ENCODE measurements at places on chromosomes 12 and 14.

DNA sequence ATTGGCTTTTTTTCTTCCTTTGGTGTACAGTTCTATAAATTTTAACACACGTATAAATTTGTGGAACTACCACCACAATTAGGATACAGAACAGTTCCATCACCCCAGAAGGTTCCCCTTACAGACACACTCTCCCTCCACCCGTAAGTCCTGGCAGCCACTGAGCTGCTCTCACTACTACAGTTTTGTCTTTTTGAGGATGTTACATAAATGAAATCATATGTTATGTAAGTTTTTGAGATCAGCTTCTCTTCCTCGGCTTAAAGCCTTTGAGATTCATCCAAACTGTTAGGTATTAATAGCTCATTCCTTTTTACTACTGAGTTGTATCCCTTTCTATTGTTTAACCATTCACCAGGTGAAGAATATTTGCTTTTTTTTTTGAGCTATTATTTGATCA lies 74.3 kb upstream of the SLC24A4 start:
- DNase-seq = no peak

GRCh38 chr14:72254937-72255472 lies 322.8 kb downstream of the RGS6 start:
- no peak for DNase-seq

GRCh38 chr14:90499121-90499520 lies 102.3 kb downstream of the CALM1 start:
- DNase-seq = no peak

GRCh38 chr14:83395321-83395720 lies 1861.7 kb upstream of the SEL1L start:
- DNase-seq = no peak

DNA sequence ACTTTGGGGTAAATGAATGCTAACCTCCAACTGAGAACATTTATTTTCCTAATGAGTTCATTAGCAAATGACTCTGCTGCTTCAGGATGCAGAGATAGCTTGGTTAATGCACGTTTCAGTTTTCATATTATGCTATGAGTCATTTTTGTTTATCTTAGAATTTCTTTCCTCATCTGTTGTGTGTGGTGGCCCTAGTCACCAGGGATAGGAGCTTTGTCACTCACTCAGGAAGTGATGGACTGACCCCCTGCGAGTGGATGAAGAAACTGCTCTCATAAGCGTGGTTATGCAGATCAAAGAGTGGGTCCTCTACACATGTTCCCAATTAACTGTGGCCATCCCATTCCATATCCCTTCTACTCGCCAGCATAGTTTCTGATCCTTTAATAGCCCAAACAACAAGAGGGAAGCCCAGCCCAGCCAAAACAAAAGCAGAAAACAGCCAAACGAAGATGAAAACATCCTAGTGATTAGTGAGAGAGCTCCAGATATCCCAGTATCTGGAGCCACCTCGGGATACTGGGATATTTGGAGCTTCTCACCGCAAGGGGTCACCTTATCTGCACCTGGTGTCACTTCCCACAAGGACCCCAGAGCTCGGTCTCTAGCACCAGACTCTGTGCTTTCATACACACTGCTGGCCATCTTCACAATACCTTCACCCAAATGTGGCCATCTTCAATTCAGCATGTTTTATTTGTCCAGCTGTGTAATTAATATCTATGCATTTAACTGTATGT lies 8.6 kb downstream of the TC2N start:
- DNase-seq = peak; percentile 81

DNA sequence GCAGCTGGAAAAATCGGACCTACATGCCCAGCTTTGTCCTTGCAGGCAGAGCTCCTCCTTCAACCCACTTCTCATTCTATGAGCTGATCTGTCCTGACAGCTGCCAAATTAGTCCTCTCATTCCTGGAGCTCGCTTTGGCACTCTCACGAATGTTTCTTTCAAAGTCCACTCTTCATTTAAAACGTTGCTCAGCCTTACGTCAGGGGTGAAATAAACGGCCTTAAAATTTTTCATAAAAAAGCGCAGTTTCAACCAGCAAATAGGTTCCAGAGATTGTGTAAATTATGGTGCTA lies 120.9 kb upstream of the HIF1A start:
- no peak for DNase-seq

DNA sequence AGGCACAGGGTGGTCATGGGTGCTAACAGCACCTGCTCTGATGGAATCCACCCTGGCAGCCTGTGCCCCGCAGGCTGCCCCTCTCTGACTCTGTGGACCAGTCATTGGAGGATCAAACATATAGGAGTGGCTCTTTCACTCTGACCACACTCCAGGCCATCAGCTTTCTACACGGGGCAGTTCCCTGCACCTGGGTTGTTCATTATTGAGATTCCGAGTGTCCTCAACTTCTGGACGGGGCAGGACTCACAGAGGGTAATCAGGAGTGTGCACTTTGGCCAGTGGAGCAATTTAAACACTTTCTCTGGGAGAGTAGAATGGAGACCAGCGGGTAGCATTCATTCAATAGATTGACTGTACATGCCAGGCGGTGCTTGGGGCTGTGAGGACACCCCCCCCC lies 94.8 kb downstream of the NINJ2 start:
- DNase-seq = no peak

DNA sequence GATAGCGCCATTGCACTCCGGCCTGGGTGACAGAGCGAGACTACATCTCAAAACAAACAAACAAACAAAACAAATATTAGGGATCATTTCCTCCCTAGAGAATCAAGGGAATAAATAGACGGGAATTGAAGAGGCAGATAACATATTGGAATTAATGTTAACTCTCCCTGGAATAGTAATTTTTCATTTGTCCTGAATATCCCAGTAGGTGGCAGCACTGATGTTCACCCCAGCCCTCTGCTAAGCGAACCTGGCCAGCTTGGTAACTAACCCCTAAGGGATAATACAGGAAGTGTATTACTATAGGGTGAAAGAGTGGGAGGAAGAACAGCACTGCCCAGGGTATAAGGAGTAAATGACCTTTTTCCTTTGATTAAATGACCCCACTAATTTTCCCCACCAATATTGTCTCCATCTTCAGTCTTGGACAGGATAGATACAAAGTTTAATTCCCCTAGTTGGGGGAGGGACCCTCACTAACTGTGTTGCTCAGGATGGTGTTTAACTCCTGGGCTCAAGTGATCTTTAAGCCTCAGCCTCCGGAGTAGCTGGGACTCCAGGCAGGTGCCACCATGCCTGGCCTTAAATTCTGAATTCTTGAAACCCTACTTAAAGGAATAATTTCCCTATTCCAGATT lies 40.5 kb downstream of the SLC2A14 start:
- peak; percentile 62 for DNase-seq

- DNase-seq = no peak
These were observed 47.6 kb upstream of the SELPLG start for GRCh38 chr12:108681317-108681716.

DNA sequence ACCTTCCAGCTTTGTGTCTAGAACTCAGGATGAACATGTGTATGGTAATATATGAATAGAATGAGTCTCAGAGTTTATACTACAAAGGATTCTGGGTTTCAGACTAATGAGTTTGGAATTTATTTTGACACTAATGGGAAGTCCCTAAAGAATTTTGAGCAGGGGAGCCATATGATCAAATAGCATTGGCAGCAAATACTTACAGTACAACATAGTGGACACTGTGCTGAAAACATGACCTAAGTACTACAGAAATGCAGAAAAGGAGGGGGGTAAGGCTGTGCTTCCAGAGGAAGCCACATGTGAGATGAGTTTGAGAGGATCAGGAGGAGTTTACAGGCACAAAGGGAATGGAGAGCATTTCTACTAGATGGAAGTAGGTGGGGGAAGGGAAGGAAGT lies 225.8 kb downstream of the C12orf42 start:
- DNase-seq = peak; percentile 25

DNA sequence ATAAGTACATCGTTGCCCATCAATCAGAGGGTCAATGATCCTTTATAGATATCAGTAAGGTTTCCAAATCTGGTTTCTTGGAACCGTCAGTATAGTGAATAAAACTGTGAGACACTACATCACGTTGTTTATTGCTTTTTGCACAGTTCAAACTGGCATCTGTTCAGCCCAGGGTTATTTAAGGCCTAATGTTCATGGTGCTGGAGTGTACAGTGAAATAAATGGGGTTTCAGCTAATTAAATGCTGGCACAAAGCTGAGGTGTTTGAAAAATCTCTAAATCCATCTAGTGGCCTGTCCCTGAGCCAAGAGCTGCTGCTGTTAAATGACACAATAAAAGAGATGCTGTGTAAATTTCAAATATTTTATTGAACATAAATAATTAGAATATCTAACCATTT lies 69.9 kb downstream of the RPS29 start:
- DNase-seq = no peak

- DNase-seq = peak; percentile 3
These were observed 367.6 kb downstream of the RPS29 start for GRCh38 chr14:49218436-49219092.

DNA sequence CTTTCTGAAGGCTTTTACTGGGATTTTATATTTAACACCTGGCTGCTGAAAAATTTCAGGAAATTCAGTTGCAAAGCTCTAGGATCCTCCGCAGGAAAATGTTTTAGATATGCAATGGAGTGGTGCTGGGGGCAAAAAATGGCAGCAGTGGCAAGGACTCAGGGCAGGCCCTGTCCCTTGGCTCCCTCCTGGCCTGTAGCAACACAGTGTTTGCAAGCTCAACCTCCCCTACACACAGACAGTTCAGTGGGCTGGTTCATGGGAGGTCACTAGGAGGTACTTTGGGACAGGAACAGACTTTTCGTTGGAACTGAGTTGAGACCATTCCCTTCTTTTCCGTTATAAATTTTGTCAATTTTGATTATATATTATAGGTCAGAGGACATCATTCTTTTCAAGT lies 270.4 kb downstream of the ADAMTS20 start:
- DNase-seq = no peak

GRCh38 chr12:12877781-12878455 lies 13.4 kb upstream of the GPRC5A start:
- DNase-seq = no peak

DNA sequence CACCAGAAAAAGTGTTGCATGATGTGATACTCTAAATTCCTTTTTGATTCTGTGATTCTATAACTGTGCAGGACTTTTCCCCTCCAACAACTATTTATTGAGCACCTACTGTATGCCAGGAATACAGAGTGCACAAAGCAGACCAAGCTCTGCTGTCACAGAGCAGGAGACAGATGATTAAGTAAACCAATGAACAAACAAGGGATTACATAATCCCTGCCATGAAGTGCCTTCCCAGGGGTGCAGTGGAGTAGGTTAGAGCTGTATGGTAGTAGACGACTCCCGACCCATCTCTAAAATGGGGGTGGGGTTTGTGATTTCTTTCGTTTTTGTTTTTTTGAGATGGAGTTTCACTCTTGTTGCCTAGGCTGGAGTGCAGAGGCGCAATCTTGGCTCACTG lies 213.9 kb downstream of the TBX5 start:
- DNase-seq = no peak

DNA sequence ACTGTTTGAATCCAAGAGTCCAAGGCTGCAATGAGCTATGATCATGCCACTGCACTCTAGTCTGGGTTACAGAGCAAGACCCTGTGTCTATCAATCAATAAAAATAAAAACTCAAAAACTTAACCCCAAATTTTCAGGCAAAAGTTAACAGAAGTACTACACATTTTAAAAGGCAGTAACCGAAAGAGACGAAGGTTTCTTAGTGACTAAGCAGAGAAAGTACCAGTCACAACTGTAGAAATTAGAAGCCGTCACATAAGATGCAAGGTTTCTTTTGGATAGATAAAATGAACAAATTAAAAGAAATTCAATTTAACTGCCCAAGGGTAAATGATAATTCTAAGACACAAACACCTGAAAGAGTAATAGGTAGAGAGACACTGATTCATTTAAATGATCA lies 103.5 kb downstream of the MED13L start:
- DNase-seq = no peak

- peak; percentile 91 for DNase-seq
These were observed 9.7 kb upstream of the IFI27 start for GRCh38 chr14:94100847-94101246.

- DNase-seq = peak; percentile 2
These were observed 492.4 kb upstream of the TMPO start for GRCh38 chr12:98022961-98023360.

DNA sequence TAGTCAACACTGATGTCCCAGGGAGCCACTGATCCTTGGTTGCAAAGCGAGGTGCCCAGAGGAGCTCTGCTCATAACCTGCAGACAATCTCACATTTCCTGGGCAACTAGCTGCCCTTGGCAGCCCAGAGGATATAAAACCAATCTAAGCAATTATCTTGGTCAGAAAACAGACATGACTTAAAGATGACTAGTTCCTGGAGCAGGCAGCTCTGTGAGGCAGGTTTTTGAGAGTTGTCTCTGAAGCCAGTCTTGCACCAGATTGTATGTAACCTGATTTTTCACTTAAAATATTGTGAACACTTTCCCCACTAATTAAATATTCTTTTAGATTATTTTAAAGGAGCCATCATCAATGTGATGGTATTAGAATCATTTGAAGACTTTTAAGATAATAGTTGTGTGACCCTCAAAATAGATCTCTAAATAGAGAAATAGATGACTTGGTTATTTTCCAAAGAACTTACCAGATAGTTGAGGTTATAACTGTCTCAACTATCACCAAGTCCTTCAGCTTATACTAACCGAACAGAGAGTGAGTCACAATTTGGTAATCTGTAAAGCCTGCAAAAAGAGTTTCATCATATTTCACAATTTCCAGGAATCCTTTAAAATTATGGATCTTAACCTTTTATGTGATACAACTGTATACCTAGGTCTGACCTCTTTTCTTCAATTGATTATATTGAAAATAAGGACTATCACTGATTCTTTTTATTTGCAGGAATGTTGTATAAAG lies 75.9 kb downstream of the LIN7A start:
- peak; percentile 80 for DNase-seq

- no peak for DNase-seq
These were observed 10.2 kb downstream of the SLCO1A2 start for GRCh38 chr12:21324551-21324950.

- DNase-seq = no peak
These were observed 152.1 kb downstream of the SLC8A3 start for GRCh38 chr14:70036665-70037064.

DNA sequence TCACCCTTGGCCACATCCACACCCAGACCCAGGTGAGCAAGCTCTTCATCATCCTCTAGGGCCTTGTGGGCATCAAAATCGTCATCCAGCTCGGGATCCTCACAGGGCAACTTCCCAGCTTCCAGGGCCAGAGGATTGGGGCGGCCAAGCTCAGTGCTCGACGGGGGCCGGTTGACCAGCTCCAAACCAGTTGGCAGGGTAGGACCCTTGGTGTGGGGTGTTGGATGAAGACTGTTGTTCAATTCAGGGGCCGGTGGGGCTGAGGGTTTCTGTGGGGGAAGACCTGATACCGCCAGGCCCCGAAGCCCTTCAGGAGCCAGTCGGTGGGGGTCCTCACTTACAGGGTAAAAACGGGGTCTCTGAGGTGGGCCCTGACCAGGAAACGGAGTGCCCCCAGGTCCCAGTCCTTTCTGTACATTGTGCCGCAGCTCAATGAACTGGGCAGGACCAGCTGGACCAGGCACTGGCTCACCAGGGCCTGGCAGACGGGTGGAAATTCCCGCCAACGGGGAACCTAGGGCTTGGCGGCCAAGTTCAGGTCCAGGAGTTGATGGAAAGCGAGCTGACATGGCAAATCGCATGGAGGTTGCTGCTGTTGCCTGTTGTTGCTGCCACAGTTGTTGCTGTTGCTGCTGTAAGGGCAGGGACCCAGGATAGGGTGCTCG lies 19.8 kb upstream of the PRKAG1 start:
- DNase-seq = no peak
